KG1 (cell line): ENCODE measurements at places on chromosomes 3 and 15.

- no peak for DNase-seq
These were observed 11.6 kb downstream of the THBS1 start for GRCh38 chr15:39592500-39592899.

GRCh38 chr3:150540991-150541390, 5.3 kb downstream of the SERP1 start:
- no peak for DNase-seq

GRCh38 chr15:29143909-29144635, 125.5 kb downstream of the NSMCE3 start:
- DNase-seq, result no peak

- DNase-seq, result no peak
These were observed 24.3 kb downstream of the CDAN1 start for GRCh38 chr15:42712584-42712983.

GRCh38 chr15:39265261-39265660, 315.6 kb upstream of the THBS1 start:
- DNase-seq, result no peak

DNA sequence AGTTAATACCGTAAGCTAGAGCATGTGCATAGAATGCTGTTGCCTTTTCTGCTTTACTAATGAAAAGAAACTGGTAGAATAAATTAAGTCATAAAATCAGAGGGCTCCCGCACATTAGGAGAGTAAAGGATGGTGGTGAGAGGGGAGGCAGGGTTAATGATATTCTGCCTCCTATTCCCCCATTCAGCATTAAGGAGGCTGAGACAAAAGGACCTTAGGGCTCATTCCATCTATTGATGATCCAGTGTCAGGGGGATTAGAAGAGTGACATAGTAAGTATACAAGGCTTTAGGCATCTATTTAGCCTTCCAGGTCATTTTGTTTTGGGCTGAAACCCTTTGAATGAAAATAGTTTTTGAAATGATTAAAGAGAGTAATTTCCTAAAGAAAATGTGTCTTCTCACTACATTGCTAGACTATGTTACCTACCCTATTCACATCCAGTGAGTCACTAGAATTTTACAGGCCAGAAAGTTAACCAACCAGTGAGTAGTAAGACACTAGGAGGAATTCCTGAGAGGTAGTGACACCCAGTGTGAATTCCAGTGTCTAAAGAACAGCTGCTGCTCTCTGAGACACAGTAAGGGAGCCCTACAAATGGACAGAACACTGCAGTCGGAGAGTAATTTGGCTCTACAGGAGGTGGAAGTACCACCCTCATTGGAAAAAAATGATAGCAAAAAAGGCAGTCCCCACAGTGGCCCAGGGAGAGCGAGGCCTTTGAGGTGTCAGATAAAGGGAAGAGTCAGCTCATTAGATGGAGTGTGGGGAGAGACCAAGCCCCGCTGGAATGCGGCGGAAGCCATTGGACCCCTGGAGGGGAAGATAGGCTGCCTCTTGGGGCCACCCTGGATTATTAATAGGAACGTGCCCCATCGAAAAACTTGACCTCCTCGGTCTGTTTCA, 67.6 kb downstream of the TUSC7 start:
- DNase-seq, result no peak

DNA sequence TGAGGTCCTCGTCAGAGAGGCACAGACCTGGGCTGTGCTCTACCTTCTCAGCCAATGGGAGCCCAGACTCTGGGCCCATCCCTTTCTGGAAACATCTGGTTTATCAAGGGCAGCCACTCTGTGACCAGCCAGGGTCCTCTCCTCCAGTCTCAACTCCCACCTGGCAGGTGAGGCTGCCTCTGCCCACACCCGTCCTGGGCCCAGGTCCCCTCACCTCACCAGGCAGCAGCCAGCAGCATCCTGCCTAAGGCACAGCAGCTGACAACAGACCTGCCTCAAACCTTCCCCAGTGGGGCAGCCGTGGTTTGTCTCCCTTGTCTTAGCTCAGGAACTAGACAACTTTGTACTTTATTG, 8.7 kb upstream of the VIPR1 start:
- DNase-seq, result no peak

DNA sequence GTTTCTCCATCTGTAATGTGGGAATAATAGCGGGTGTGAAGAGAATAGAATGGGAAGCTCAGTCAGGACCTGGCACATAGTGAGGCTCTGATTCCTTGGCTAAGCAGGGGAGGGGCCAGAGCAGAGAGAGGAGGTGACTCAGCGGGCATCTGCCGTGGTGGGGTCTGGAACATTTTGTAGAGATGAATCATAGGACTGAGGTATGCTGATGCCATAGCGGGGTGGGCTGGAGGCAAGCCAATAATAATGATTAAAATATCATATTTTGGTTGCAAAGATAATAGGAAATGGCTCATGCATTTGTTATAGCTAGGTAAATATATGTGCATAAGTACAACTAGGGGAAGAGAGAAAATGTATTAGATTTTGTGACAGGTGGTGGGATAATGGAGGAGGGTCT, 11.2 kb downstream of the TGM4 start:
- DNase-seq, result no peak

- no peak for DNase-seq
These were observed 51.0 kb downstream of the VGLL4 start for GRCh38 chr3:11592445-11593298.

DNA sequence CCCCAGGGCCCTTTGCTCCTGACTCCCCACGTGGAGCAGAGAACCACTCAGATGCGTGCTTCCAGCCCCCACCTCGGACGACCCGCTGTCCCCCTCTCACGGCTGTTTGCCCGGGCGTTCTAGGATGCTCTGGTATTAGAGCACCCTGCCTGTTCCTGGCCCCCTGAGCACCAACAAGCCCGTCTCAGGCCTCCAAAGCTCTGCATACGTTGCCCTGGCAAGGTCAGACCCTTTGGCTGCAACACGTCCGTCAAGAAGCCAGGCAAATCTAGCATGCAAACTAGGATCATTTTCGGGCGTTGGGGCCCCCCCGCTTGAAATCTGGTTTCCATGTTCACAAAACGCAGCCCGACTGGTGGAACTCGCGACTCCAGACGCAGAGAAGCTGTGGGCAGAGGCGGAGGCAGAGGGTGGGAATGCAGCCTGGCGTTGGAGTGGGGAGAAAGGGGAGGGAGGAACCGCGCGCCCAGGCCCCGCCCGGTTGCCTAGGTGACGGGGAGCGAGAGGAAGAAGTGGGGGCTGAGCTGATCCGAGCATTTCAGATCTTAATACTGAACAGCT, 86.2 kb upstream of the PIAS1 start:
- no peak for DNase-seq

DNA sequence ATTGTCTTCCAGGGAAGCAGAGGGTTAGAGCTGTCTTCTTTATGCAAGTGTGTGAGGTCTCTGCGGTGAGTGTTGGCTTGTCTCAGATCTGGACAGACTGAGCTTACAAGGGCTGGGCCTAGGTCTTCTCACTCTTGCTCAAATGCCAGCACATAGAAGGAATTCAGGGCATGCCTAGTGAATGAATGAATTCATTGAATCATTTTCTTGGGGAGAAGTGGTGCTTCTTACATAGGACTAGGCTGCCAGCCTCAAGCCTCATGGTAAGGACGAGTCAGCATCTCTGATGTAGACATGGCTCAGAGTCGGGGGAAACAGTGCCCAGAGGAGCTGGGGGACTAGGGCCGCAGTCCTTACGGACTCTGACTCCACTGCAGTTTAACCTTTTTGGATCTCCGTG, 17.2 kb downstream of the MKRN2 start:
- no peak for DNase-seq

DNA sequence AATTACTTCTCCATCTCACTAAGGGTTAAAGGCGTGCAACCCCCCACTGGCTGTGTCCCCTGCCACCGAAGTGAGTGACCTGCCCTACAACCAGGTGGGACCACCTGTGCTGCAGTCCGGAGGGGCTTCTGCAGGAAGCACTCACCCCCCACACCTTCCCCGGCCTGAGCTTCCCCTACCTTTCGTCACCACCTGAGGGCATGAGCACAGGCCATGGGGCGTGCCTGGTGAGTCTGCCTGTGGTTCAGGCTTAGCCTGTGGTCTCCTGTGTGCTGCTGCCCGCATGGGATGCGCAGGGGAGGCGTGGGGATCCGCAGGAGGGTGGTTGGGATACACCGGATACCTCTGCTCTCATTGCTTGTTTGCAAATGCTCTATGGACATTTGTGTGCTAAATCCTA, 46.0 kb downstream of the KLHL25 start:
- DNase-seq, result no peak

- no peak for DNase-seq
These were observed 12.2 kb downstream of the SELENOS start for GRCh38 chr15:101264911-101265641.

DNA sequence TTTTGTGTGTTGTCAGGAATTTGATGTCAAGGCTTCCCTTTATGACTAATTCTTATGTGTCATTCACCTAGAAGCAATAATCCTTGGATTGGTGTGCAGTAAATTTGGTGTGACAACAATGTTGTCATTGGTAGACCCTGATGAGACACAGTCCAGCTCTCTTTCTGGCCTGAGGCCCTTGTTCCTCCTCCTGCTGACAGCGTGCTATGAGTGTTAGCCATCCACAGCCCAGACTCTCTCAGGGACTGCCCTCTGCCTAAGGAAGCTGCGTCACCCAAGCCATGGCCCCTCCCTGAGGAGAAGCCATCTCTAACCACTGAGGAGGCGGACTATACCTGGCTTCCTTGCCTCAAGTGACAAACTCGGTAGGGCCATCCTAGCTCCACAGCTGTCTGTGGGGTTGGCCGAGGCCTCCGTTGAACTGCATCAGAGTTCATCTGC, 13.3 kb upstream of the TM4SF1 start:
- no peak for DNase-seq

DNA sequence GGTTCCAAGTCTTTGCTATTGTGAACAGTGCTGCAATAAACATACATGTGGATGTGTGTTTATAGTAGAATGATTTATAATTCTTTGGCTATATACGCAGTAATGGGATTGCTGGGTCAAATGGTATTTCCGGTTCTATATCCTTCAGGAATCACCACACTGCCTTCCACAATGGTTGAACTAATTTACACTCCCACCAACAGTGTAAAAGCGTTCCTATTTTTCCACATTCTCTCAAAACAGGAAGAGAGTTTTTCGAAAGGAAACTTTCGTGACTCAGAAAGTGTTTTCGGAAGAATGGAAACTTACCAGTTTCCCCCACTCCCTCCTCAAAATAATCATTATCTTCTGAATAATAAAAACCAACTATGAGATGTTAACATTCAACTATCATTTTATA, 205.8 kb downstream of the ALCAM start:
- no peak for DNase-seq
